Cortex of kidney (tissue), 1 donor: ENCODE measurements at places on chromosomes 6 and 20.

DNA sequence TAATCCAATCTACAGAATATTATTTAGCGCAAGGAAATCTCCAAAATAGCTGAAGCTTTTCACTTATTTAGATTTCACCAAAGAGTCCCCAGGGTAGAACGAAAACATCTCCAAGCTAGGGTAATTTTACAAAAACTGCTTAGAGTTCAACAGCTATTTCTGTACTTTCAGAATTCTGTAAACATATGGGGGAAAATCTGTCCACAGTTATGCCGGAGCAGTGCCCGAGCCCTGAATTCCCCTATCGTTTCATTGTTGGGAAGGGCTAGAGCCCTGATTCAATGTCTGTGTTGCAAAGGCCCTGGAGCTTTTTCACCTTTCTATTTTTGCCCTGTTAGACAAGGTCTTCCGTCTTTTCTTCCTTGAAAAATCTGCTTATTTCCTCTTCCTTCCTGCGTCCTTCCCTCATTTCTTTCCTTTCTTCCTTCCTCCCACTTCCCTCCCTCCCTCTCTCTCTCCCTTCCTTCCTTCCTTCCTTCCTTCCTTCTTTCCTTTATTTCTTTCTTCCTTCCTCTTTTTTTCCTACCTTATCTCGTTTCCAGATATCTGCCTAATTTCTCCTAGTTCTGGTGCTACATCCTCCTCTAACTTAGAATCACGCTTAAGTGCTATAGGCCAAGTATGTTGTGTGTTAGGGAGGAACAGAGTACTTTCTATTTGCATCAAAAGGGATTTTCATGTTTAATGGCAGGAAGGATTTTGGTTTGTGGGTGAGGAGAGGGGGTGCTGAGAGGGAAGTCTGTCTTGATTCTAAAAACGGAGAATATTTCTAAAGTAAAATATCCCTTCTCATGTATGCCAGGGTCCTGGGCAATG, 122.5 kb upstream of the BMP2 start:
- no peak for DNase-seq

DNA sequence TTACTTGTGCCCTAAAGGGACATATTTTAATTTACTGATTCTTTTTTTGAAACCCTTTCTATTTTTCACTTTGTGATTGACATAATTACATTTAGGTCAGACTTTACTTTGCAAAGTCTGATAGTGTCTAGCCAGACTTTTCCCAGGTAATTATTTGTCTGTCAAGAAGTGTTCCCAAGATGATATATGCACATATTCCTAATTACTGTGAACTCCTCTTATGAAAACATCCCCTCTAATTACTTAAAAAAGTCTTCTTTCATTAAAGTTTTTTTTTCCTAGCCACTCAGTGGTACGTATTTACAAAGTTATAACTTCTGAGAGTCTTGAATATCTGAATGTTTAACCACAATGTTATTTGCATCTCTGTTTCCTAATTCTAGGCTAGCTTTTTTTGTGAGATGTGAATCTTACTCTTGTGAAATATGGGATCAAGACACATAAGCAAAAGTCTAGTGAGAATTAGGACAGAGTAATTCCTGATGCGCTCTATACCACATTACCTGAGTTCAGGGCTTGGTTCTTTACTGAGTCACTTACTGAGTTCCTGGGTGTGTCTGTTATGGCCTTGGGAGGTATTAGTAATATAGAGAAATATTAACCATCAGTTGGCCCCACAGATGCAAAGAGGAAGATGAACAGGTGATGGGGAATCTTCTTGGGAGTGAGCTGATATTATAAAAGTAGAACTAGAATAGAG, 27.9 kb downstream of the FAM83B start:
- DNase-seq, result no peak

DNA sequence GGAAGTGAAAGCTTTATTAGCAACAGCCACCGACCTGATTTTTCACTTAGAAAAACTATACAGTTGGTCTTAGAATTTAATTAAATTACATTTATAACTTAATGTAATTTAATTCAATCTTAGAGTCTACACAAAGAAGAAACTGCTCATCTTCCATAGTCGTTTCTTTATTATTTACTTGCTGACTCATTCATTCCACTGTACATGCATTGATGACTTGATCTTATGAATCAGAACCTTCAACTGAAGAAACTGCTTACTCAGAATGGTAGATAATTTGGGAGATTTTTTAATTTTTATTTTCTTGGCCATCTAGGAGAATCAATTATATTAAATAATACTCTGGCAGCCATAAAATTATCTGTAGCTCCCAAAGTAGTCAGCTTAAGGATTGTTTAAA, 1021.6 kb upstream of the FLRT3 start:
- no peak for DNase-seq

GRCh38 chr20:17601957-17602356, 32.1 kb downstream of the DSTN start:
- no peak for DNase-seq

- DNase-seq, result no peak
These were observed 41.3 kb downstream of the PCNA start for GRCh38 chr20:5078399-5078958.
